NCI-H2227 treated with DMSO at 0.1 percent for 48 hours (cell line): ENCODE measurements at places on chromosomes 11 and 22.

DNA sequence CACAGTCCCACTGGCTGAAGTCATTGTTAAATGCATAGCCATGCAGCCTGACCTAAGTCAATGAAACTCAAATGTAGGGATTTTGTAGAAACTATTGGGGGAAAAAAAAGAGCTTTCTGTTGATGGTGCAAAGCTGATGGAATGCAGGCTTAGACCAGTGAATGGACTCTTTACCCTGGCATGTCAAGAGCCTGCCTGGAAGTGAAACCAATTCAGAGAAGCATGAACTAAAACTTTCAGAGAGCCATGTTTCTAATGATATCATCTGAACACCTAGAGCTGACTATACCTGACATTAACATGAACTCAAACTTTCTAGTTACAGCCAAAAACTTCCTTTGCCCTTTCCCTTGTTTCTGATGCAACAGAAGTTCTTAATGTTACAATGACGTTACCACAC is 89.0 kb downstream of the APIP start:
- no peak for DNase-seq

DNA sequence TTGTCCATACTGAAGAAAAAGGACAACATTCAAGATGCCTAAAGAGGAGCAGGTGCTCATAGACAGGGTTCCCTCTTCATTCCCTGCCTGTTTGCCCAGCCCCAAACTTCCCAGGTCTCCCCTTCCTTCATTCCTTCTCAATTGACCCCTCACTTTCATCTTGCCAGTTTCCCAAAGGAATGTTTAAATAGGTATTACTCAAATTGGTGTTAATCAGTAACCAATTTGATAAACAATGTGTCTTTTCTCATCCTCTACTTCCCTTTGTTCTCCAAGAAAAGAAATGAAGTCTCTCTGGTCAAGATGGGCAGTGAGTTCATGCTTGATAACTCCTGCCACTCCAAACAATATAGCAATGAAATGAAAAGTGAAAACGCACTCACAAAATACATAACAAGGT is 101.9 kb downstream of the TMPRSS5 start:
- no peak for DNase-seq

DNA sequence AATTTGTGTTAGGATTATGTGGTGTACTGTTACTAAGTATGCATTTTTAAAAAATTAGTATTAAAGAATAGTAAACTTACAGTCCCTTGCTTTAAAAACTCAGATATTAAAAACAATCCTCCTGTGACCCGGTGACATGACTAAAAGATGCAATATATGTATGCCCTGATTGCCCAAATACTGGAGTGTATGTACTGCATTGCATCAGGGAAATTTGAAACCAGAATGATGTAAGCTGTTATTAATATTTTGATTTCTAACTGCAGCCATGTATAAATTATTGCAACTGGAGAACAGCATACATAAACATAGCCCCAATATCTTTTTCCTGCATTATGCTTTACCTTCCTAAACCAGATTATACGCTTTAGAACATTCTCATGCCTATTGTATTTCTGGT is 3.7 kb upstream of the HSPA8 start:
- DNase-seq: no peak

DNA sequence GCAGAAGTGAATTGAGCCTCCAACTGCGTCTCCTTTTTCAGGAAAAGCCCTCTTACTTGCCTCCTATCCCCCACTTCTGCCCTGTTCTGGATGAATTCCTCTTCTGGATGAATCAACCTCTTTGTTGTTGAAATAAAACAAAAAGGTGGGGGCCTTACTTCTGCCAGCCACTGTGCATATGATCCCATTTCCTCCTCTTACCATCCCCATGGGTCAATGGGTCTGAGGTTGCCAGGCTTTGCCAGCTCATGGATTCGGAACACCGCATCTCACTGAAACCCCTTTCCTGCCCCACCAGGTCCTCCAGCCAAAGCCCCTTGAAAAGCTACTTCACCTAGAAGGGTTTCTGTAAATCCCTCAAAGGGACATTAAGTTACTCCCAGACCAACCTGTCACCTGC is 3.7 kb upstream of the CHST1 start:
- DNase-seq: no peak

DNA sequence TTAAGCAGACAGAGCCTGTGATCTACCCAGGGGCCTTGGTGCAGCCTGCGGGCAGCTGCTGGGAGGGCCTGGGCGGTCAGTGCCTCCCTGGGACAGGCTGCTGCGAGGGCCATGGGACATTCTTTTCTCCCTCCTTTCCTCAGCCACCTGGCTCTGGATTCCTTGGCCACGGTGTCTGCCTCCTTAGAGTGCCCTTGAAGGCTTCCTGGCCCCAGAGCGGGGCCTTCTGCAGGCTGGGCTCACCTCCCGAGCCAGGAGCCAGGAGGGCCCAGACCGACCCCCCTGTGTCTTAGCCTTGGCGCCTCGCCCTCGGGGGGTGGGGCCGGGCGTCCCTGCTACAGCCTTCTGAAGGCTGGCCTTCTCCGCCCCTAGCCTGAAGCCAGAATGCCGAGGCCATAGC is 231.2 kb downstream of the TBC1D22A start:
- no peak for DNase-seq

- no peak for DNase-seq
Observed at GRCh38 chr11:127619946-127620345, 619.4 kb upstream of the KIRREL3 start.

DNA sequence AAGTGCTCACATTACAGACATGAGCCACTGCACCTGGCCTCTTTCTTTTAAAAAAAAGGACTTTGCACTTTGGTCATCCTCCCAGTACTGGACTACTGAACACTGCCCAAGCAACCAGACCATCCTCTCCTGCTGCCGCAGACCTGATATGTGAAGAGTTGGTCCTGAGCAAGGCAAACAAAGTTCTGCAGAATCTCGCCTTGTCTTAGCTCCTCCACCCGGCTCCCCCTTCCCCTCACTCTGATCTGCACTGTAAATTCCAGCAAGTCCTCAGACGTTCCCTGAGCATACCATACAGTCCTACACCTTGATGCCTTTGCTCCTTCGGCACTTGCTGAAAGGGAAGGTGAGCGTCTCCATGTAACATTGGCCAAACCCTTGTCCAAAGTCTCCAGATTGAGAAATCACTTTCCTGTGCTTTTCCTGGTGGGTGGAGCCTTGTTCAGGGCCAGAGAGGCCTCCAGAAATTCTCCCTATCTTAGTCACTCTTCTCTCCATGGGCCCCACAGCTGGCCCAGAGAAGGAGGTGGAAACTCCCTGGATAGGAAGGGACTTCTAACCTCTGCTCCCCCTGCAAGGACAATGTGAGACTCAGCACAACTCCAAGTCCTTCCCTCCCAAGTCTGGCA is 47.0 kb upstream of the TIMP3 start:
- DNase-seq: no peak

DNA sequence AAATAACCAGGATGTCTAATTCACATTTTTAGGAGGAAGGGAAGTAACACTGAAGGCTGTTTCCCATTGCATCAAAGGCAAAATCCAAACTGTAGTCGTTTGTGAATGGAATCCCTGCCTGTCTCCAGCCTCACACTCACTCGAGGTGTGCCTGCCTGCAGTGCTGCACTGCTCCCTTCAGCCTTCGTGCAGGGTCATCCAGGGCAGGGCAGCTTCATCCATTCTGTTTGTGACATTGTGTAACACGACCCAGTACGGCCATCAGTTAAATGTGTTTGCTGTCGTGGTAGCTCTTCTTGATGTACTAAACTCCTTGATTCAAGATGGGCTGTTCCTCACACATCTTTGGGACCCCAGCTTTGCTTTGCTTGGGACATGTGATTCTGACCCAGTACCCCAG is 34.3 kb downstream of the LDLRAD3 start:
- no peak for DNase-seq

DNA sequence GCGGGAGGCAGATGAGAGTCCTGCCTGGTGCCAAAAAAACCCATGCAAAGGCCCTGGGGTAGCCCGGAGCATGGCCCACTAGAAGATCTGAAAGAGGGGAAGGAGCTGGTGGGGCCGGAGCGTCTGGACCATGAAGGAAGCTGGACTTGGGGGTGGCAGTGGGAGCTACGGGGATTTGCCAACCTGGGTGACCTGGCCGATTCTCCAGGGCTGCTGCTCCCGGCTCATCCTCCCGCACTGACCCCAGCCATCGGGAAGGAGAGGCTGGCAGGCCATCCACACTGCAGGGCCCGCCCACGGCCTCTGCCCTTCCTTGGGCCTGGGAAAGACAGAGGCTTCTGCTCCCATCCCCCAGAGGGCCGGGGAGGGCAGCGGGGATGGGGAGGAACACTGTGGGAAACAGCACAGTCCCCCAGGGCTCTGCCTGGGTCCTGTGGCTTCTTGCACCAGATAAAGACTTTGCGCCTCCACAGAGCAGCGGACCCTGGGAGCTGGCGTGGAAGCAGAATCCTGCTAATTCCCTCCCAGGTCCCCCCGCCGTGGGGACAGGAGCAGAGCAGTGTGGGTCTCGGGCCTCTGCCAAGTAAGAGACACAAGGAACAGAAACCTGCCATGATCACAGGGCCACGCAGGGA is 87.1 kb upstream of the LINC01488 start:
- DNase-seq: no peak

GRCh38 chr11:134988495-134988894 is 576.5 kb upstream of the B3GAT1 start:
- no peak for DNase-seq

DNA sequence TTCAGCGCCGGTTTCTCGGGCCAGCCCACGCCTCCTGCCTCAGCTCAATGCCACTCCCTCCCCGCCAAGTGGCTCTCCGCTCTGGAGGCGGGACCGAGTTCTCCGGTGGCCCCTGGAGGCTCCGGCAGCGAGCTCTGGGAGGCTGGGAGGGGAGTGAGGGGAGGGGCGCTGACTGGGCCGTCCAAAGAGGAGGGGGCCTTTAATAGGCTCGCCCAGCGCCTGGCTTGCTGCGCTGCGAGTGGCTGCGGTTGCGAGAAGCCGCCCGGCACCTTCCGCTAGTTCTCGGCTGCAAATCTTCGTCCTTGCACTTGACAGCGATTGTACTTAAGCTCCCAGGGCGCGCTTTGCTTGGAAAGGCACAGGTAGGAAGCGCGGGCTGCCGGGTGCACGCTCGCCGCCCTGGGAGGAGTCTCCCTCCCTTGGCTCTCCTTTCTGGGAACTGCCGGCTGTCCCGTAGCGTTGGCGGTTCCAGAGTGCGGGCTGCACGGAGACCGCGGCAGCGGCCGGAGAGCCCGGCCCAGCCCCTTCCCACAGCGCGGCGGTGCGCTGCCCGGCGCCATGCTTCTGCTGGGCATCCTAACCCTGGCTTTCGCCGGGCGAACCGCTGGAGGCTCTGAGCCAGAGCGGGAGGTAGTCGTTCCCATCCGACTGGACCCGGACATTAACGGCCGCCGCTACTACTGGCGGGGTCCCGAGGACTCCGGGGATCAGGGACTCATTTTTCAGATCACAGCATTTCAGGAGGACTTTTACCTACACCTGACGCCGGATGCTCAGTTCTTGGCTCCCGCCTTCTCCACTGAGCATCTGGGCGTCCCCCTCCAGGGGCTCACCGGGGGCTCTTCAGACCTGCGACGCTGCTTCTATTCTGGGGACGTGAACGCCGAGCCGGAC is at the start of gene ADAMTS15:
TSS of gene ADAMTS15 (plus strand) at position 230 of the 894 bp plus-strand sequence. CDS start at position 559, 329 bp downstream.
- peak; percentile 81 for DNase-seq

GRCh38 chr11:2673250-2673610 is 26.6 kb downstream of the KCNQ1OT1 start:
- no peak for DNase-seq

- DNase-seq: no peak
Observed at GRCh38 chr22:25508161-25508560, 56.3 kb upstream of the GRK3 start.
